Cerebellum (tissue), 4 donors: ENCODE measurements at places on chromosomes 1 and 21. TPM values are rescaled to one million over a fixed set of nuclear protein-coding genes. Genes with fewer than 3 reads are reported as not detected.

CRP gene
- total RNA-seq: not detected

GRCh38 chr21:18716578-18717138 is 313.1 kb upstream of the TMPRSS15 start:
- no peak for DNase-seq

GRCh38 chr1:2212532-2213491 is 15.3 kb upstream of the SKI start:
- DNase-seq: peak; percentile 94

GRCh38 chr1:151710187-151710840 is 6.3 kb downstream of the CELF3 start:
- peak; percentile 90 for DNase-seq

LMX1A gene
- 13.3 TPM for total RNA-seq

DNA sequence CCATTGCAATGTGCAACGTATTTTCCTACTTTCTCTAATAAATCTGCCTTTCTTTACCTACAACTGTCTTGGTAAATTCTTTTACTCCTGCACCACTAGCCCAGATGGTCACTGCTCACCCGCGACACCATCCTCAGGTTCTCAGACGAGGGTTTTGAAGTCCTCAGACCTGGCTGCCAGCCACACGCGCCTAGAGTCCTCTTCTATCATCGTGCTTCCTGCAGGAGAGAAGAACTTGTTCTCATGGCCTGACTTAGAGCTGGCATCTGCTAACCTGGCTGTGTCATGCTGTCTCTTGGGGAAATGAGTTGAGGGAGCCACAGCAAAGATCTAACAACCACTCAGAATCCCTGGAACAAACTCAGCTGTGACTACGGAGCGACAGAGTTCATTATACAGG is 30.3 kb upstream of the PGBD5 start:
- no peak for DNase-seq

GRCh38 chr1:212478467-212479025 is 45.8 kb downstream of the NENF start:
- no peak for DNase-seq

DNA sequence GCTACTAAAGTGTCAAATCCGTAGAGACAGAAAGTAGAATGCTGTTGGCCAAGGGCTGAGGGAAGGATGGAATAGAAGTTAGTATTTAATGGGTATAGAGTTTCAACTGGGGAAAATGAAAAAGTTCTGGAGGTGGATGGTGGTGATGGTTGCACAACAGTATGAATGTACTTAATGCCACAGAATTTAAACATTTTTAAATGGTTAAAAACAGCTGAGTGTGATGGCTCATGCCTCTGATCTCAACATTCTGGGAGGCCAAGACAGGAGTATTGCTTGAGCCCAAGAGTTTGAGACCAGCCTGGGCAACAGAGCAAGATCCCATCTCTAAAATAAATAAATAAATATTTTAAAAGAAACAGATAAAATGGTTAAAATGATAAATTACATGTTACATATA is 44.5 kb downstream of the PIK3R3 start:
- DNase-seq: no peak

DNA sequence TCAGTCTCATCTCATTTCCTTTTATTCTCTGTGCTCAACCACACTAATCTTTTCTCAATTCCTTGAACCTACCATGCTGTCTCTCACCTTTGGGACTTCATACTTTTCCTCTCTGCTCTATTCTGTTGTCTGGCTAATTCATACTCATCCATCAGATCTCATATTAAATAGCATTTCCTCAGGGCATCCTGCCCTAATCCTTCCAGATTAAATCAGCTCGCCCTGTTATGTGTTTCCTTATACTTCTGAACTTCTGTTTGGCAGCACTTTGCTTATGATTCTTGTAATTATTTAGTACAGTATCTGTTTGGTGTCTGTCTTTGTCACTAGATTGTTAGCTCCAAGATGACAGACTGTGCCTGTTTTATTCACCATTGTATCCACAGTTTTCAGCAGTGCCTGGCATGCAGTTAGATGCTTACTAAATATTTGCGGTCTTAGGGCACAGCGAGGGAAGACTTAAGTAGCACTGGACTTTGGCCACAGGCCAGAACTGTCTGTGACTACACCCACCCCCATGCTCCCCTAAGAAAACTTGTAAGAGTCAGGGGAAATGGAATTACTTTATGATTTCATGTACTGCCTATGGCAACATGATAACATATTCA is 9.9 kb upstream of the CAP1 start:
- DNase-seq: no peak

- no peak for DNase-seq
Observed at GRCh38 chr1:119327094-119327449, 41.5 kb upstream of the HAO2 start.

HSPG2 gene
- total RNA-seq: 16.1 TPM
